ENCODE measurements at places on chromosomes 7 and 10.
A peak's percentile ranks its signal among the peaks of the same experiment; 100 is the strongest.

- no peak for DNase-seq
Observed at GRCh38 chr7:28808796-28809533, 149.2 kb downstream of the TRIL start.

DNA sequence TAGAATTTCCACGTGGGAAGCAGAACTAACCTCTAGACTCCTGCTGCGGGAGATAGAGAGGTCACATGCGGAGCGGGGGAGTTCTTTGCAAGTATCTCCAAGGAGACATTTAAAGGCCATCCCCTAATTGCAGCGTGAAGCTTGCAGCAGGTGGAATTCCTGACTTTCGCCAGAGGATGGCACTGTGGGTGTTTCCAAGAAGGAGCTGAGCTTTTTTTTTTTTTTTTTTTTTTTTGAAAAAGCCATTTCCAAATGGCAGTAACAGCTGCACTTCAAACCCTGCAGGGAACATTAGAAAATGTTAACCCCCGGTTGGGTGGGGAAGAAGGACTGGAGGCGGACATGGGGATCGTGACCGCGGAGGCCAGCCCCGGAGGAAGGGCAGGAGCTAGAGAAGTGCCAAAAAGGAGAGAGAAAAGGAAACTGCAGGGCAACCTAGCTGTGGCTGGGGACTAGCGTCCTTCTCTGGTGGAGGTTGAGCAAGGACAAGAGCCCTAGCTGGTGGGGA, 487.7 kb downstream of the TYW1 start:
- DNase-seq: peak; percentile 72

GRCh38 chr7:105319578-105319977, 69.1 kb downstream of the SRPK2 start:
- no peak for DNase-seq

- DNase-seq: no peak
Observed at GRCh38 chr10:118978316-118978997, 51.1 kb upstream of the NANOS1 start.

DNA sequence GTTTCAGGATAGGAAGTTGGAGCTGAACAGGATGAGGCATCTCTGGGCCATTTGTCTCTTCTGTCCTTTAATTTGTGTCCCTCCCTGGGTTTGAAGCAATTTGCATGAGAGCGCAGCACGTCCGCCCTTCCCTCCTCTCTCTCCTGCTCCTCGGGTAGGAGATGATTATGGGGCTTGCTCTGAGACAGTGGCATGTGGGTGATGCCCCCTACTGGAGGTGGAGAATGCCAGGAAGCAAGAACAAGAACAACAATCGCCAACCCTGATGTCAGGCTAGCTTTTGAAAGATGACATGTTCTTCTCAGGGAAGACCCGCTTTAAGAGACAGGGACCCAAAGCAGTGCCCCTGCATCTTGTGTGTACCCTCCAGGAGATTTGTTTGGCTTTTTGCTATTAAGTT, 63.9 kb upstream of the LOXL4 start:
- DNase-seq: no peak

- DNase-seq: no peak
Observed at GRCh38 chr10:131662851-131663250, 238.0 kb upstream of the PPP2R2D start.

Data from right hindlimb (tissue), 1 donor.